ENCODE measurements at places on chromosomes 1 and 21. TPM values are rescaled to one million over a fixed set of nuclear protein-coding genes. Genes with fewer than 3 reads are reported as not detected.

The SYT6 gene
- not detected for total RNA-seq

The SLC30A10 gene
- not detected for total RNA-seq

GRCh38 chr1:161071886-161072371 lies 2.2 kb upstream of the ARHGAP30 start:
- DNase-seq = peak; percentile 48

GRCh38 chr1:22105611-22106207 lies 37.2 kb downstream of the WNT4 start:
- DNase-seq = peak; percentile 28

DNA sequence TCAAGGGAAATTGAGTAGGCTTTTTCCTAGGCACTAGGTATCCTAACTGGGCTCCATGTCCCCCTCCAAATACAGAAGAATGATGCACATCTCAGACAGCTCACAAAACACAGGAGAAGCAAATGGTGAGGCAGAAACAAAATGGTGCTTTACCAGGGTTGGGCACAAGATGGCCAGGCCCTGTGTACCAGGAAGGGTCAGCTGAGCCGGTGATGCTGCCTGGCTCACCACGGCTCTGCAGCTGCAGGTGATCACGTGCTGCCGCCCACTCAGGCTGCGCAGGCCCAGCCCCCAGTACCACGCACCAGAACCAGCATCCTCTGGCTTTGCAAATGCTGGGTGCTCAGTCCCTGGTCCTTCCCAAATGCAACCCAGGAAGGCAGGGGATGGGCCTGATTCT lies 993 bp upstream of the DSCAM start:
- DNase-seq = no peak

Measured in A172 (cell line).